ENCODE measurements at places on chromosomes 1 and 21.

DNA sequence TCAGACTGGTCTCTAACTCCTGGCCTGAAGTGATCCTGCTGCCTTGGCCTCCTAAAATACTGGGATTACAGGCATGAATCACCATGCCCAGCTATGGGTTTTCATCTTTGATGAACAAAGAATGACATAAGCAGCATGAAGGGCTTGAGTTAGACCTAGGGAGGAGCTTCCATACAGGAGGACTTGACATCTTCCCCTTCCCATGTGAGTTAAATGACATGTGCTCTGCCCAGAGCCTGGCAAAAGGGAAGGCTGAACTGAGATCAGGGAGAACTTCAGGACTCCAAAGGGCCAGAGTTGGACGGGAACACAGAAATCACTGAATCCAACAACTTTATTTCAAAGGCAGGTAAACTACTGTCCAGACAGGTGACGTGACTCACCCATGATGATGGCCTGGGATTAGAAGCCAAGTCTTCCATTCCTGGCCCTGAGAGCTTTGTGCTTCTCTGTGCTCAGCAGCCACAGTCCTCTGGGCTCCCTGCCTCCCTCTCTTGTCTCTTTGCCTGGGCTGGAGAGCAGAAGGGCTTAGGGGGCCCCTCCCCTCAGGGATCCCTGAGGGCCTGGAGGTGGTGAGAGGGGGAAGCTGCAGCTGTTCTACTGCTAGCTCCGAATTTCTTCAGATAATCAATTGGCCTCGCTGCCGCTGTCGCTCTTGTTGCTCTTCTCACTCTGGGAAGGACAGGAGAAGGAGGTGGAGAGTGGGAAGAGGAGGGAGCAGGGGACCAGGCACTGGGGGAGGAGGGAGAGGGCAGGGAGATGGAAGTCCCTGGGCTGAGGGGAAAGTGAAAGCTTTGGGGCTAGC is 7.6 kb downstream of the NHLH1 start:
- no peak overlapping the region for H3K4me3 ChIP-seq
- H3K36me3 ChIP-seq: no peaks in the 10 kb centered on the region
- no peak for DNase-seq

DNA sequence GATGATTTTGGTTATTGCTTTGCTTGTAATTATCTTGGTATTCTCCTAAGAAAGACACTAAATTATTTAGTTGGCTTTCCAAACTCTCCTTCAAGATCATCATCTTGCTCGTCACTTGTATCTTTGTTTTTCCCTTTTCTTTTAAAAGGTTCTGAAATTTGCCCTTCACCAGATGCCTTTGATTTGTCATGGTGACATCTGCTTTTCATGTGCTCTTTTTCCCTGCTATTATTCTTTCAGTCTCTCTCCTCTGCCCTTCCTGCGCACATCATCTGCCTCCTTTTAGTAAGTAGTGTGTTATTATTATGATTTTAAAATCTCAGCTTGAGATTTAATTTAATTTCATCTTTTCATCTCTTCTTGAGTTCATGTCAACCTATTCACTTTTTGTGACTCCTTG is 92.1 kb downstream of the BACH1 start:
- no peak overlapping the region for H3K27ac ChIP-seq
- no peaks in the 10 kb centered on the region for H3K4me1 ChIP-seq
- no peak for DNase-seq

- no peaks in the 10 kb centered on the region for H3K4me1 ChIP-seq
- H3K36me3 ChIP-seq: no peaks in the 10 kb centered on the region
- H3K27ac ChIP-seq: no peak overlapping the region
- no peak overlapping the region for H3K4me3 ChIP-seq
- no peak for DNase-seq
- H3K27me3 ChIP-seq: peaks cover 32% of the 10 kb centered on the region
Observed at GRCh38 chr1:22688466-22688865, 22.2 kb upstream of the EPHB2 start.

DNA sequence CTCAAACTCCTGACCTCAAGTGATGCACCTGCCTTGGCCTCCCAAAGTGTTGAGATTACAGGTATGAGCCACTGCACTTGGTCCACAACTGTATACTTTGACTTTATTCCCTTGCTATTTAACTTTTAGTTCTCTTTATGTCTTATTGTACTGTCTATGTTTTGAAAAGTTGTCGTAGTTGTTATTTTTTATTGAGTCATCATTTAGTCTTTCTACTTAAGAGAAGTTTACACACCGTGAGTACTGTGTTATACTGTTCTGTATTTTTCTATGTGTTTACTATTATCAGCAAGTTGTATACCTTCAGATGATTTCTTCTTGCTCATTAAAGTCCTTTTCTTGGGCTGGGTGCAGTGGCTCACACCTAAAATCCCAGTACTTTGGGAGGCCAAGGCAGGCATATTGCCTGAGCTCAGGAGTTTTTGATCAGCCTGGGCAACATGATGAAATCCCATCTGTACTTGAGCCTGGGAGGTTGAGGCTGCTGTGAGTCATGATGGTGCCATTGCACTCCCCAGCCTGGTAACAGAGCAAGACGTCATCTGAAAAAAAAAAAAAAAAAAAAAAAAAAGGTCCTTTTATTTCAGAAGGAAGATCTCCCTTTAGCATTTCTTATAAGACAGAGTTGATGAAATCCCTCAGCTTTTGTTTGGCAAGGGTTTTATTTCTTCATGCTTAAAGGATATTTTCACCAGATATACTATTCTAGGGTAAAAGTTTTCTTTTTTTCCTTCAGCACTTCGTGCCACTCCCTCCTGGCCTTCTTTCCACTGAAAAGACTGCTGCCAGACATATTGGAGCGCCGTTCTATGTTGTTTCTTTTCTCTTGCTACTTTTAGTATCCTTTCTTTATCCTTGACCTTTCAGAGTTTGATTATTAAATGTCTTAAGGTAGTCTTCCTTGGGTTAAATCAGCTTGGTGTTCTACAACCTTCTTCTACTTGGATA is 47.6 kb downstream of the TNFSF18 start:
- H3K36me3 ChIP-seq: no peaks in the 10 kb centered on the region
- no peak overlapping the region for H3K4me3 ChIP-seq
- no peak overlapping the region for H3K27ac ChIP-seq

- H3K27ac ChIP-seq: no peak overlapping the region
- no peaks in the 10 kb centered on the region for H3K36me3 ChIP-seq
- no peaks in the 10 kb centered on the region for H3K27me3 ChIP-seq
- H3K4me3 ChIP-seq: no peak overlapping the region
Observed at GRCh38 chr1:7236844-7237515, 451.7 kb downstream of the CAMTA1 start.

DNA sequence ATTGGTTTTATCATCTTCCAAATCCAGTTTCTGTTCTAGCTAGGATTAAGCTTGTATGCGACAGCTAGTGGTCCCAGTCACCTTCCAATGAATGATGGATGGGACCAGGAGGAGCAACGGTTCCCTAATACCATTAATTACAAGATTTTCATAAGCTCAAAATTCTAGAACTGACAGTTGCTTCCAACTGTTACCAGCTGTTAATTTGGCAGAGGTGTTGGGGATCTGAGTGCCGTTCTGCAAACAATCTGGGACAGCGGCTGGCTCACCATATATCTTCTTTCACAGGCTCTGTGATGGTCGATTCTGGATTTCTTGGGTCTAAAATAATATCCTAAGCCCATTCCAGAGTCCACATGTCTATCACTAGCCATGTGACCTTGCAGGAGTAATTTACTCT is 34.5 kb upstream of the RALGPS2 start:
- H3K4me1 ChIP-seq: no peaks in the 10 kb centered on the region
- DNase-seq: no peak
- no peaks in the 10 kb centered on the region for H3K36me3 ChIP-seq
- no peaks in the 10 kb centered on the region for H3K27me3 ChIP-seq

DNA sequence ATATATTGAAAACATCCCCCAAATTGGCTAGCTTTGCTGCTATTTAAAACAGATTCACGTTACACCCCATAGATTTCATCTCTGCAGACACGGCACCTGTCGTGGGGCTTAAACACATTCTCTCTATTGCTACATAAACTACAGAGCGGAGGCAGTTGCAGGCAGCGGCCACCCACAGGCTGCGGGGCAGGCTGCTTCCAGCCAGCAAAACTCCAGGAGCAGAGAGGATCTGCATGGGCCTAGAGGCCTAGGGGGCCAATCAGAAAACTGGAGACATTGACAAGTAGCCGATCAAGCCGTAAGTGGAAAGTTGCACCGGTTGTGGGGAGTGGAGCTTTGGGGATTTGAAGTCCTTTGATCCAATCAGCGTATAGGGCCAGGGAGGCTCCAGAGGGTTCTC is 129.0 kb upstream of the KLHDC7A start:
- H3K27ac ChIP-seq: no peak overlapping the region
- no peak overlapping the region for H3K4me3 ChIP-seq
- no peaks in the 10 kb centered on the region for H3K4me1 ChIP-seq
- H3K36me3 ChIP-seq: no peaks in the 10 kb centered on the region
- peaks cover 3% of the 10 kb centered on the region for H3K27me3 ChIP-seq

- no peak overlapping the region for H3K4me3 ChIP-seq
- no peaks in the 10 kb centered on the region for H3K36me3 ChIP-seq
- H3K27ac ChIP-seq: no peak overlapping the region
- DNase-seq: no peak
- H3K4me1 ChIP-seq: no peaks in the 10 kb centered on the region
Observed at GRCh38 chr1:65872301-65872700, 79.6 kb downstream of the PDE4B start.

GRCh38 chr1:33653226-33653625 is 180.8 kb downstream of the ZSCAN20 start:
- H3K4me1 ChIP-seq: peaks cover 5% of the 10 kb centered on the region
- H3K27ac ChIP-seq: peak overlapping the region; percentile 43
- no peak for DNase-seq
- H3K27me3 ChIP-seq: no peaks in the 10 kb centered on the region
- H3K36me3 ChIP-seq: no peaks in the 10 kb centered on the region
- H3K4me3 ChIP-seq: no peak overlapping the region

DNA sequence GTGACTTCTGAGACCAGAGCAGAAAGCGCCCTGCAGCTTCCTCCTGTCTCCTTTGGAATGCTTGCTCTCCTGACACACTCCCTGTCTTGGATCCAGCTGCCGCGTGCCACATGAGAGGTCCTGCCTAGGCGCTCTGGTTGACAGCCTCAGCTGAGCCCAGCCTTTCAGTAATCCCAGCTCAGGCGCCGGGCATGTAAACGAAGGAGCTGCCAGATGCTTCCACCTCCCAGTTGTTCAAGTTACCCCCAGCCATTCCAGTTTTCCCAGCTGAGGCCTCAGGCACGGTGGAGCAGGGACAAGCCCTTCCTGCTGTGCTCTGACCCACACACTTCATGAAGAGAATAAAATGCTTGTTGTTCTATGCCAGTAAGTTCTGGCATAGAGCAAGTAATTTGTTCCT is 14.3 kb upstream of the CD34 start:
- no peaks in the 10 kb centered on the region for H3K27me3 ChIP-seq
- DNase-seq: peak; percentile 41
- H3K4me1 ChIP-seq: peaks cover 55% of the 10 kb centered on the region

DNA sequence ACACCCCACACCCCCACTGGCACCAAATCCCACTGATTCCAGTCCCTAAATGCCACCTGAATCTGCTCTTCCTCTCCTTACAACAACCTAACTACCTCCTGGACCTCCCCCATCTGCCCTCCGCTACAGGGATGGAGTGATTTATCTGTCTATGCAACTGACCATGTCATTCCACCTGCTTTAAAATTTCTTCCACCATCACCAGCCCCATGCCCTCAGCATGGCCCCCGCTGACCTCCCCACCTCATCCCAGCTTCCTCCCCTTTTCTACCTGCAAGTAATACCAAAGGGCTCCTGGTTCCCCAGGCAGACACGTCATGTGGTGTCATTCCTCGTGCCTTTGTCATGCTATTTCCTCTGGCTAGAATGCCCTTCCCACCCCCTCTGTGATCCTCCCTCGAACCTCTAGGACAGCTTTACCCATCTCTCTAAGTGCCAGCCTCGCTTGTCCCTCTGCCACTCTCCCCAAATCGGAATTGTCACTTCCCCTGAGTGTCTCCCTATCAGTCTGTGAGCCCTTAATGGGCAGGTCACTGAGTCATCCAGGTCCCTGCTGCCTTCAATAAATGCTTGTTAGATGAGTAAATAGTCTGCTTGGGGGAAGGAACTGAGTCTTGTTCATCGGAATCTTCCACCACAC is 3.7 kb downstream of the GJB4 start:
- H3K27me3 ChIP-seq: peaks cover 5% of the 10 kb centered on the region
- no peak overlapping the region for H3K4me3 ChIP-seq
- no peak for DNase-seq
- H3K27ac ChIP-seq: no peak overlapping the region
- no peaks in the 10 kb centered on the region for H3K4me1 ChIP-seq

GRCh38 chr21:44400791-44401385 is 47.5 kb downstream of the TRPM2 start:
- H3K4me3 ChIP-seq: no peak overlapping the region
- H3K27ac ChIP-seq: no peak overlapping the region
- H3K4me1 ChIP-seq: no peaks in the 10 kb centered on the region

- H3K4me3 ChIP-seq: no peak overlapping the region
- no peaks in the 10 kb centered on the region for H3K4me1 ChIP-seq
- H3K27me3 ChIP-seq: no peaks in the 10 kb centered on the region
- DNase-seq: no peak
- no peaks in the 10 kb centered on the region for H3K36me3 ChIP-seq
Observed at GRCh38 chr1:241767737-241768136, 80.3 kb upstream of the EXO1 start.
